IPS-NIHi11 (cell line): ENCODE measurements at places on chromosomes 4 and X.

- DNase-seq, result no peak
Measured at GRCh38 chr4:42925921-42926320, 33.4 kb downstream of the GRXCR1 start.

DNA sequence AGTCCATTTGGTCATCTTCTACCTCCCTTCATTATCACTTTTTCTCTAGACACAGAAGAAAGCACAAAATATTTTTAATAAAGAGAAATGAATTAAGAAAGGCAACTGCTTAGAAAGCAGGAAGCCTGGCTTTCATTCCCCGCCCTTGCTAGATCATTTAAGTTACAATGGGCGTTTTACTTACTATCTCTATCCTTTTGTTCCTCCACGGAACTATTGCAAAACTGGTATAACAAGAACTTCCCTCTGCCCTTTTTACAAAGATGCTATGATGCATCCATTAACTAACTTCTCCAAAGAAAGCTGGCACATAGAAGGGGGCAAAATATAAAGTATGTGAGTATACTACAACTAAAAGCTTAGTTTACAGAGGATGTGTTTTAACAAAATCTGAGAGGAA lies 434.5 kb upstream of the FTHL17 start:
- DNase-seq, result no peak

GRCh38 chr4:143531380-143531779 lies 17.9 kb downstream of the SMARCA5 start:
- no peak for DNase-seq

DNA sequence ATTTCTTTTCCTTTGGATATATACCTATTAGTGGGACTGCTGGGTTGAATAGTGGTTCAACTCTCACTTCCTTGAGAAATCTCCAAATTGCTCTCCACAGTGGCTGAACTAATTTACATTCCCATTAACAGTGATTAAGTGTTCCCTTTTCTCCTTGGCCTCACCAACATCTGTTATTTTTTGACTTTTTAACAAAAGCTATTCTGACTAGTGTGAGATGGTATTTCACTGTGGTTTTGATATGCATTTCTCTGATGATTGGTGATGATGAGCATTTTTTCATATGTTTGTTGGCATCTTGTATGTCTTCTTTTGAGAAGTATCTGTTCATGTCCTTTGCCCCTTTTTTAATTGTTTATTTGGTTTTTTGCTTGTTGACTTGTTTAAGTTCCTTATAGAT lies 413.0 kb downstream of the MAPK10 start:
- no peak for DNase-seq

GRCh38 chr4:7806338-7807090 lies 133.1 kb downstream of the AFAP1 start:
- DNase-seq, result peak; percentile 30

DNA sequence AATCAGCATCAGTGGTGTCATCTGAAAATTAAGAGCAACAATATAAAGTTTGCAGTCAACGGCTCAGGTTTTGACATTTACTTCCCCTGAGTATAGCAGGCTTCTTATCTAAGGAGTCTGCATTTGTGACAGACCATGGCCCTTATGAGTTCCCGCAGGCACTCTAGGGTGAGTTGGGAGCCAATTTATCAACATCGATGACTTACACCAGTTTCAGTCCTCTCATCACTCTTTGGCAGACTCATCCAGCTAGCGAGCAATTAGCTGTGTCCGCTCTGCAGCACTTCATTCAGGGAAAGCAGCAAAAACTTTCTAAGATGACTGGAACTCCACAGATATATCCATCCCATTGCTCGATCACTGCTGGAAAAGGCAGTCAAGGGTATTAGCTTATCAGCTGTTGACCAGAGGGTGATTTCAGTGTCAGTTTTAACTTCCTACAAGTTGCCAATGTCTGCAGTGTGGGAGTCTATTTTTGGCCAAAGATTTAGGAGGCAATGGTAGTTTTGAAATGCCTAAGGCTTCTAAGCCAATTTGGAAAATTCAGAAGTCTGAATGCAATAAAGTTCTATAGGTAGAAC lies 625.1 kb upstream of the TENM3 start:
- no peak for DNase-seq

- DNase-seq, result no peak
Measured at GRCh38 chr4:100657187-100657586, 139.4 kb upstream of the EMCN start.

DNA sequence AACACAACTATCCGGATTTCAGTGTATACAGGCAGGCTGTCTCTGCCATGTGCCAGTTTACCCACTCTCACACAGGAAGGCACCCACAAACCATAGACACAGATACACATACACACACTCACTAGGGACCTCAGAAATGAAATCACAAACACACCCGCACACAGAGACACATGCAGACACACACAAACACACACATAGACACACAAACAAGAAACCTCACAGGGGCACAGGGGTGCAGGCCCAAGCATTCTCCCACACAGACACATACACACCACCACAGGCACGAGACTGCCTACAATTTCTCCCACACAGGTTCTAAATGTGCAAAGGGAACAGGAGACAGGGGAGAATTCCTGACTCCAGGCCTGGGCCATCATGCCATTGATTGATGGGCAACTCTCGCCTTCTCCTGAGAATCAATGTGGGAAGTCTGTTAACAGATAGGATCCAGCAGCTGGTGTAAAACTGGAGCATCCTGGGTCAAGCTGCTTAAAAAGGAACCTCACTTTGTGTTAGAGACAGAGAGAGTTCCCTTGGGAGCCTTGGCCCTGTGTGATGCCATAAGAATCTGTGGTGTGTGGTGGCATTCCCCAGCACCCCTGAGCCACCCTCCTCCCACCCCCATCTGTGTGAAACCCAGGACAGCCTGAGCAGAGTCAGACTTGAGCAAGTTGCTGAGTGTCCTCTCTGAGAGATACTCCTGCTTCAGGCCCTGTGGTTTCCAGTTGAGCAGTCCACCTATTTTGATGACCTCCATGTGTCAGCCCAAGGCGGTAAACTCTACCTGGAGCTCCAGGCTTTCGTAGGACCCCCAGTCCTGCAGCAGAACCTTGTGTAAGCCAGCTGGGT lies 33.9 kb downstream of the NBDY start:
- no peak for DNase-seq

GRCh38 chr4:145352438-145353145 lies 129.1 kb upstream of the SMAD1 start:
- no peak for DNase-seq

DNA sequence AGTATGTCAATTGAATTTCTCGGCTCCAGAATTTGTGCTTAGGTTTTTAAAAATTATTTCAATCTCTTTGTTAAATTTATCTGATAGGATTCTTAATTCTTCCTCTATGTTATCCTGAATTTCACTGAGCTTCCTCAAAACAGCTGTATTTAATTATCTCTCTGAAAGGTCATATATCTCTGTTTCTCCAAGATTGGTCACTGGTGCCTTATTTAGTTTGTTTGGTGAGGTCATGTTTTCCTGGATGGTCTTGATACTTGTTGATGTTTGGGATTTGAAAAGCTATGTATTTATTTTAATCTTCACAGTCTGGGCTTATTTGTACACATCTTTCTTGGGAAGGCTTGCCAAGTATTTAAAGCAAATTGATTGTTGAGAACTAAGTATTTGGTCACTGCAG lies 24.7 kb upstream of the HERC3 start:
- no peak for DNase-seq

- DNase-seq, result no peak
Measured at GRCh38 chr4:62717154-62717553, 1517.0 kb downstream of the ADGRL3 start.

DNA sequence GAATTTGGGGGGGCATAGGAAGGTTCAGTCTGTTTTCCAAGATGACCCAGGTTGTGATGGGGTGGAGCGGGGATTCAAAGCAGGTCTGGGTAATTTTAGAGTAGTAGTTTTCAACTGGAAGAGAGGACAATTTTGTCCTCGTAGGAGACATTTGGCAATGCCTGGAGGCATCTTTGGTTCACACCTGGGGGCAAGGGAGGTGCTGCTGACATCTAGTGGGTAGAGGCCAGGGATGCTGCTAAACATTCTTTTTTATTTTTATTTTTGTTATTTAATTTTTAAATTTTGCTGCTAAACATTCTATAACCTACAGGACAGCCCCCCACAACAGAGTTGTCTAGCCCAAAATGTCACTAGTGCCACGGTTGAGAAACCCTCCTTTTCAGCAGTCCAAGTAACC lies 1.9 kb downstream of the RAB9A start:
- no peak for DNase-seq

DNA sequence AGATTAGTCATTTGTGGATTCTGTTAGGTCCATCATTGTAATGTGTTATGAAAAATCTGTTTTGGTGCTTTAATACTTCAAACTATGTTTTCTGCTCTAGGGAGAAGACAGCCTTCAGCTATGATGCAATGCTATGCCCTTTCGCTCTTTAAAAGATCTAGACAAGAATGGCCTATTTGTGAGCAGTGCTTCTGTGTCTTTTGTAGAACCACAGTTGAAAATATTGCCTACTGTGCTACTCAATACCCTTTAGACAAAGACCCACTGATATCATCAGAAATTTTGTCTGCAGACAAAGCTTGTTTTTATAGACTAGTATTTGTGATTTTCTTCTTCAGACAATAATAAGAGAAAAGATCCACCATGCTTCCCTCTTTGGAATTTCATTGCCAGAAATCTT lies 44.6 kb upstream of the SLITRK2 start:
- DNase-seq, result no peak

DNA sequence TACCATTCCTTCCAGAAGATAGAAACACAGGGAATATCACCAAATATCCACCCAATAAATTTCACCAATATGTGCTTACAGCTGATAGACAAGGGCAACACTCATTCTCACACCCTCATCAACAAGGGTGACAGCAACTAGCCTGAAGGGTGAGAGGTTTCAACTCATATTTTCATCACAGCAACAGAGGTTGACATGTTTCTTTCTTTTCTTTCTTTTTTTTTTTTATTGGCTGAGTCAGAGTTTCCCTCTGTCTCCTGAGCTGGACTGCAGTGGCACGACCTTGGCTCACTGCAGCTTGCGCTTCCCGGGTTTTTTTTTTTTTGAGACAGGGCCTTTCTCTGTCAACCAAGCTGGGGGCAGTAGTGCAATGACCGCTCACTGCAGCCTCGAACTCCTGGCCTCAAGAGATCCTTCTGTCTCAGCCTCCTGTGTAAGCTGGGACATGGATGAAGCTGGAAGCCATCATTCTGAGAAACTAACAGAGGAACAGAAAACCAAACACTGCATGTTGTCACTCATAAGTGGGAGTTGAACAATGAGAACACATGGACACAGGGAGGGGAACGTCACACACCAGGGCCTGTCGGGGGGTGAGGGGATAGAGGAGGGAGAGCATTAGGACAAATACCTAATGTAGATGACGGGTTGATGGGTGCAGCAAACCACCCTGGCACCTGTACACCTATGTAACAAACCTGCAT lies 27.5 kb upstream of the ASMTL start:
- no peak for DNase-seq

GRCh38 chrX:24229400-24229879 lies 79.9 kb downstream of the ZFX start:
- DNase-seq, result no peak

GRCh38 chrX:23003116-23003515 lies 3.4 kb downstream of the DDX53 start:
- no peak for DNase-seq

GRCh38 chr4:63105839-63106238 lies 1303.4 kb downstream of the TECRL start:
- no peak for DNase-seq

DNA sequence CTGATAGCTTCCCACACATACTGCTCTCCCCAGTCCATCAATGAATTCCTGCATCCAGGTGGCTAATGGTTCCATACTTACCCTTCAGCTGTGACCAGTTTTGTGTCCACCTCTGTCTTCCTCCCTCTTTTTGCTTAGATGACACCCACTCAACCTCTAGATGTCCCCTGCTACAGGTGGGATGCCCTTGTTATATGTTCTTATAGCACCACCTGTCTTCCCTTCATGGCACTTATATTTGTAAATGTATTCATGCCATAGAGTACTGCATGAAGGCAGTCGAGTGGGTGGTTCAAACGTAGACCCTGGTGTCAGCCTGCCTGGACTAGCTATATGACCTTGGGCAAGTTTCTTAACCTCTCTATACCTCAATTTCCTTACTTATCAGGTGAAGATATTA lies 6.5 kb upstream of the USP46 start:
- DNase-seq, result no peak

GRCh38 chrX:71870208-71871098 lies 40.2 kb upstream of the NHSL2 start:
- DNase-seq, result peak; percentile 37

DNA sequence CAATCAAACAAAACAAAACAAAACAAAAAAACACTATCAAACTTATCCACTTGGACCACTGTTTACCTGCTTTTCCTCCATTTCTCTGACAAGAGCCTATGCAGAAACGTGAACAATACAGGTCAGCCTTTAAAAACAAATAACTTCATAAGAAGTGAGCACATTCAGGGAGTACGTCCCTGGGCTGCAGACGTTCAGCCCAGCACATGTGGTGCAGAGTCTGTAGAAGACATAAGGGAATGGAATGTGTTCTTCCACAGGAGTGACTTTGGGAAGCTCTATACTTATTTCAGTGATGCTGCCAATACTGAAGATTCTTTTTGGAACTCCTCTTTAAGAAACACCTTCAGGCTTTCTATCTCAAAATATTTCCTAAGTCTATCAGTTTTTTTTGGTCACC lies 120.6 kb downstream of the SPRY1 start:
- no peak for DNase-seq

- no peak for DNase-seq
Measured at GRCh38 chrX:21700967-21701366, 42.8 kb upstream of the KLHL34 start.
